ENCODE measurements at places on chromosomes 4 and X.
A peak's percentile ranks its signal among the peaks of the same experiment; 100 is the strongest.

GRCh38 chr4:108889696-108890483 is 127.0 kb upstream of the ETNPPL start:
- no peak for DNase-seq

DNA sequence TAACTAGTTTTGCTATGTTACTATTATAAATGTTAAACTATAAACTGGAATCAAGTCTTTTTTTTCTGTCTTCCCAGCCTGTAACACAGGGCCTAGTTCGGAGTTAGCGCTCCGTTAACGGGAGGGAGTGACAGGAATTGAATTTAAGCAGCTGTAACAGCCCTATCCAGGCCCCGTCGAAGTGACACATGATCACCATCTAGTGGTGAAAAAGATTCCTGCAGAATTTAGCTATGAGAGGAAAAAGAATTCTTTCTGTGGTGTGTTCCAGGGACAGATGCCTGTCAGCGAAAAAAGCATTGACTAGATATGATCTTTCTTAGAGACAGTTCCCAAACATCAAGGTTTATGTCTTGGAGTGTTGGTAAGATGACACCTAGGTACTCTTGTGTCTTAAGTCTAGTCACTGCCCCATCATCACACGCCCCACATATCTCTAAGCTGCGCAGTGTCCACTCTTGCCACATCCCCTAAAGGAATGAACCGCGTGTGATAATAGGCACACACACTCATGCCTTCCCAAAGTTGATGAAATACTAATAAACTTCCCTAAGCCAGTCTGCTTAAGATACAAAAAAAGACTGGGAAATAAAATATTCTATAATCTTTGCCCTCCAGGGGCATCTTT is 2.1 kb downstream of the GAB3 start:
- DNase-seq: peak; percentile 69

DNA sequence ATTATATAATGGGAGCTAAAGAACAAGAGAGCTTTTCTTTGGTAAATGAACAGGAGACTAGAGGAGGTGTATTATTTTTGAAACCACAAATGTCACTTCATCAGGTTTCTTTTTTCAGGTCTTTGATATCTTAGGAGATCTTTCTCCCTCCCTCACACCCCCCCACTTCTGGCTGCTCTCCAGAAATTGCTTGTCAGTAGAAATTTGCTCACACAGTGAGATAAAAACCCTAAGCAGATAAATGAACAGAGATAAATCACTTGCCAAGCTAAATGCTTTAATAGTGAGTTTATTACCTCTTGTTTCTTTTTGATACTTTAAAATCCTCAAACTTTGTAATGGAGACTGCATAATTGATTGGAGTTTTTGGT is 421.2 kb upstream of the TENM3 start:
- peak; percentile 75 for DNase-seq

DNA sequence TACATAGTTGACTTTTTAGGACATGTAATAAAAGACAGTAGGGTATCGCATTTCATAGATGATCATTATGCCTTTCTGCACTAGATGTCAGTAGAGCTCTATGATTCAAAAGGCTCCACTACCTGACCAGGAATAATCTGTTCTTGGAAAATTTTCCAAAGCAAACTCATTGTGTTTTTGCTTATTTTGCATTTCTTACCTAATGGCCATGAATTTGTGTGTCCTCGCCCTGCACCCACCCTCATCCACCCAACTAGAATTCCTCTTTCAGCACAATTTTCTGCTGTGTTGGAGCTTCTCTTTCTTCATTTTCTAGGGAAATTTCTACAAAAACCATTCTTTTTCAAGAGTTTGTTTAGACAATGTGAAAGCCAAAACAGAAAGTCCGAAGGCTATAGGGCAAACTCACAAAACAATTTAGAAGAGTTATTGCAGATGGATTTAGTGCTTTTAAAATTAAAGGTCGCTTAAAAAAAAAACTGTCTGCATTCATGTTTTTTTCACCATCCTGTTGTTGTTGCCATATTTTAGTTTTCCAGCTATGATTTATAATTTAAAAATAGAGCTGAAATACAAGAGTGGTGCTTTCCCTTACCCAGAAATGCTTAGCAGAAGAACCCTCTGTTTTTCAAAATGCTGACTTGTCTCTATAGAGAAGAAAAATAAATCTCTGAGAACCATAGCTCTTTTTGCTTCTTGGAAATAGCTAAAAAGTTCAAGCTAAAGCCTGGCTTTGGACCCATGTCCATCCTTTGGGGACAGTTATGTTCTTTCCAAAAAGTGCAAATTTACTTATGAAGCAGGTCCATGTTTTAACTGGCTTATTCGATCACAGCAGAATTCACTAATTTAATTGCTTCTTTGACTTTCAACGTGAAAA is 183.7 kb downstream of the SPATA18 start:
- peak; percentile 74 for DNase-seq

DNA sequence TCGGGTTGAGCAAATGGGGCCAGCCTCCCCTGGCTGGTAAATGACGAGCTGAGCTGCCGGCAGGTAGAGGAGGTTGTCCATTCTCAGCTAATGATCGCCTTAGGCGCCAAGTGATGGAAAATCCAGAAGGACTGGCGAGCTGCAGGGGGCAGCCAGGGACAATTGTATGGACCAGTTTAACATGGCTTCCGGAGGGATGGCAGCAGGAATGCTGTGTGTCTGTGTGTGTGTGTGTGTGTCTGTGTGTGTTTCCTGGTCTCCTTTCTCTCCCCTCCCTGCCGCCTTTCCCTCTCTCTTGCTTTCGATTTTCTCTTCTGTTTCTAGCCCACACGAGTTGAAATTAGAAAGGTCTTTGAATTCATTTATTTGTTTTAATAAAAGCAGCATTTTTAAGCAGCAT is 45.2 kb upstream of the BCOR start:
- DNase-seq: no peak

GRCh38 chrX:44428989-44429627 is 85.6 kb upstream of the EFHC2 start:
- DNase-seq: no peak

- DNase-seq: no peak
Measured at GRCh38 chrX:80423744-80424143, 3.5 kb downstream of the TENT5D start.

GRCh38 chrX:152149648-152150047 is 11.3 kb upstream of the MAGEA10 start:
- DNase-seq: no peak

DNA sequence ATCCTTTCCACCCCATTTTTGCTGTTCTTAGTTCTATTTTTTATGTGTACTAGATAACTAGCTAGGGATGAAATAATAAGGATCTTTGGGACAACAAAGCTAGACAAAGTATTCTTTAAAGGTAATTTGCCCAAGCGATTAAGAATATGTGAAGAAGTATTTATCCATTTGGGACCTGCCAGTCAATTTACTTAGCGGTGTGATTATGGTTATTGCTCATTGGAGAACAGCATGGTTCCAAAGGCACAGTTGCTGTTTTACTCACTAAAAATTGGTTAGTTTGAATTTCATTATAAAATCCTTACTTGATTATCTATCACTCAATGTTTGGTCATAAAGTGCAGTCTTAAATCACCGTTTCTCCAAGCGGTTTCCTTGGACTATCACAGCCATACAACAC is 124.1 kb downstream of the SNCA start:
- no peak for DNase-seq

DNA sequence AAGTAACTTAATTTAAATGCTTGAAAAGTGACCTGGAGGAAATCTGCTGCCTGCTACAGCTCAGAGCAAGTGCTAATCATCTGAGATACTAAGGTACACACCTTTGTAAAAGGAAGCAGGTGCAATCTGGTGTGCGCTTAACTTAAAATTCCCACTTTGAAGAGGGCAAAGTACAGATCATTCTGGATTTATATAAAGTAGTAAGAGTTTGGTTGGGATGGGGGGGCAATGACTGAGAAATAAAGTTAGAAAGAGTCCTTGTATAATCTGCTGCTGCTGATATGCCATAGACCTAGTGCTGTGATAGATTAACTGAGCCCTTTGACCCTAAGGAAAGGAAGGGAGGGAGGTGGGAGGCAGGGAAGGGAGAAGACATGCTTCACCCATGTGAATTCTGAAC is 141.0 kb downstream of the MTNR1A start:
- no peak for DNase-seq

GRCh38 chr4:174314770-174315169 is 31.1 kb downstream of the CEP44 start:
- no peak for DNase-seq

- DNase-seq: no peak
Measured at GRCh38 chr4:187380181-187380581, 615.4 kb upstream of the ZFP42 start.

DNA sequence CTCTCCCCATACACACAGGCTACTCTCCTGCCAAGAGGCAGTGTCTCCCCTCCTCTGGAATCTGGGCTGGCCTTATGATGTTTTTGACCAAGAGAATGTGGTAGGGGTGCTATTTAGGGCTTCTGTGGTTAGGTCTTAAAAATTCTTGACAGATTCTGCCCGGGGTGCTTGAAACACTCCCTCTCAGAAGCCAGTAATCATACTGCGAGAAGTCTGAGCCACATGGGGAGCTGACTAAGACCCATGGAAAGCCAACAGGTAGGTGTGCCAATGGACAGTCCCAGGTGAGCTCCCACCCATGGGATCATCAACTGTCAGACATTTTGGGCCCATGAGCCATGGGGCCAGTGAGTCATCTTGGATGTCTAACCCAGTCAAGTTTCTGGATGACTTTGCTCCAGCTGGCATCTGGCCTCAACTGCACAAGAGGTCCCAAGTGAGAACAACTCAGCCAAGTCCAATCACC is 315.7 kb downstream of the FBXW7 start:
- no peak for DNase-seq

DNA sequence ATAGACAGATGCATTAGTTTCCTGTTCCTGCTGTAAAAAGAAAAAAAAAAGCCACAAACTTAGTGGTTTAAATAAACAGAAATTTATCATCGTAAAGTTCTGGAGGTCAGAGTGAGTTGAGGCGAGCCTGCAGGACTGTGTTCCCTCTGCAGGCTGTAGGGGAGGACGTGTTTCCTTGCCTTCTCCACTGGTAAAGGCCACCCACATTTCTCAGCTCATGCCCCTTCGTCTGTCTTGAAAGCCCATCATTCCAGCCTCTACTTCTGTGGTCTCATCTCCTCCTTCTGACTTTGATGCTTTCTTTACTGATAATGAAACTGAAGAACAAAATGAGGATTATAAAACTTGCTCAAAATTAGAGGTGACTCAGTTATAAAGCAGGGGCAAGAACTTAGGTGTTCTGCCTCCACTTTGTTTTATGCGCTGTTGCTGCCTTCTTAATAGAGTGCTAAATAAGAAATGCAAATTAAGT is 143.0 kb downstream of the STIM2 start:
- no peak for DNase-seq

DNA sequence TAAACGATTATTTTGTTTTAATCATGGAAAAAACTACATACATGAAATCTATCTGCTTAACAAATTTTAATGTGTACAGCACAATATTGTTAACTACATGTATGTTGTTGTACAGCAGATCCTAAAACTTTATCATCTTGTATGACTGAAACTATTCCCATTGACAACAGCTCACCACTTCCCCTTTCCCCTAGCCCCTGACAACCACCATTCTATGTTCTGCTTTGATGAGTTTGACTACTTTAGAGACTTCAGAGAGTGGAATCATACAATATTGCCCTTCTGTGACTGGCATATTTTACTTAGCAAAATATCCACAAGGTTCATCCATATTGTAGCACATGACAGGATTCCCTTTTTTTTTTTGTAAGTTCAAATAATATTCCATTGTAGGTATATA is 185.9 kb downstream of the CFAP299 start:
- DNase-seq: no peak

DNA sequence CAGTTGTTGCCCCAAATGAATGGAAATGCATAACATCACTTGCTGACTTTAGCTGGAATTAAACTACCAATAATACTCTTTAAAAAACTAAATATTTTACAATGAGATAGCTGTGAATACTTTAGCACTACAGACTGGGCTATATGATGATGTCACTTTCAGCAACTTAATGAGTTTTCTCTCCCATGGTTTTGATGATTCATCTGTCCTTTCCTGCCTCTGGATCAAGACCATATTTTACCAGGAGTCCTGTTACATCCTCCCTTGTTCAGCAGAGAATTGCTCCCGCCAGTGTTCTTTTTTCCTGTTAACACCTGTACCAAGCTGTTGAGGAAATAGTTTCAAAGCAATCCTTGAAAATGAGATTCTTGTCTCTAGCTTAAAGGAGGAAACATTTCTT is 543.0 kb downstream of the SPRY1 start:
- no peak for DNase-seq

- no peak for DNase-seq
Measured at GRCh38 chr4:4339504-4340085, 47.3 kb upstream of the NSG1 start.

GRCh38 chr4:44235897-44236296 is 212.7 kb downstream of the KCTD8 start:
- no peak for DNase-seq

- DNase-seq: no peak
Measured at GRCh38 chr4:80185787-80186548, 11.3 kb upstream of the PRDM8 start.

DNA sequence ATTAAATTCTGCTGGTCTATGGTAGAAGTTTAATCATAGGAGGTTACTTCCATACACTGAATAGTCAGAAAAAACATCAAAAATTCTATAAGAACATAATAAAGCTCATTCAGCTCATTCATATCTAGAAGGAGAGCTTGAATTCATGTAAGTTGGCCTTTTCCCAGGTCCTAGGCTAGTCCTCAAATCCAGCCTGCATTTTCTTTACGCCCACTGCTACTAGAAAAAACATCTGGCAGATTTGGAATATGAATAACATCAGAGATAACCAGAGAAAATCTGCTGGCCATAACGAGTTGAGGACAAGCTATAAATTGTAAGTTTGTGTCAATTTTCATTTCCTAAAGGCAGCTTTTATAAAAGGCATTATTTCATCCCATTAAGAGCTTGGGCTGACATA is 95.5 kb downstream of the MXRA5 start:
- DNase-seq: no peak

- no peak for DNase-seq
Measured at GRCh38 chrX:112967341-112967740, 126.7 kb upstream of the AMOT start.

DNA sequence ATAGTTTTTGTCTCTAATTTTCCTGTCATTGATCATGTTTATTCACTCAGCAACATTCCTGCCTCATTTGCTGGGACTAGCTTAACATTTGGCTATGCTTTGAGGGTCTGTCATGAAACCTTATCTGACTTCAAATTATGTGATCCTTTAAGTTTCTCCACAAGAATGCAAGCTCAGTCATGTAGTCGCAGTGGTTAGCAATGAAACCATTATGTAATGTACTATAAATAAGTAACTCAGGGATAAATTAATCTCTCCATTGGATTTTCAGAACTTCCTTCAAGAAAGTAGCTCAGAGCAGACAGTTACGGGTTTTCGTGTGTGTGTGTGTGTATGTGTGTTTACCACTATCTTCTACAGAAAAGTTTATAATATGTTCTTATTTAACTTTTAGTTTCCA is 993.6 kb downstream of the ADGRL3 start:
- no peak for DNase-seq
